ENCODE measurements at places on chromosomes 16 and 17.

- no peak for DNase-seq
Measured at GRCh38 chr16:15894571-15895374, 6.4 kb upstream of the CEP20 start.

DNA sequence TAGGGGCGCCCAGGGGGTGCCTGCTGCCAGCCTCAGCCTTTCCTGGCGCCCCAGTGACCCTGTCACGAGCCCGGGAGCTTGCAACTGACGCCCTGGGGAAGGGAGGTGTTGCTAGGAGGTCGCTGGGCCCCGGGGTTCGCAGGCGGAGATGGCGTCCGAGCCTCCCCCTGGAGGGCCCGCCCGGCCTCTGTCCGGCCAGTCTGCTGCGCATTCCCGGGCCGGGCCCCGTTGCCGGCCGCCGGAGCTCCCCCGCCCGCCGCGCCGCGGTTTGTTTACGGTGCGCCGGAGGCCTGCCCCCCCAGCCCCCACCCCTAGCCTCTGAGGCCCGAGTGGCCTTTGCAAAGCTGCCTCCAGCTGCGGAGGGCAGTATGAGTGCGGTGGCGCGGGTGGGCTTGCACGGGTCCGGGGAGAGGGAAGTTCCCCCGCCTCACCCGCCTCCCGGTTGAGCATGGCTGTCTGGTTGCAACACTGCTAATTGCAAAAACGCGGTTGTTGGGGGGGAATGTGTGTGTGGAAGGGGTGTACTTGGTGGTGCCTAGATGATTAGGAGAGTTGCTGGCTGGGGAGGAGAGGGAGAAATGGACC lies 514 bp downstream of the THRA start:
- no peak for DNase-seq

DNA sequence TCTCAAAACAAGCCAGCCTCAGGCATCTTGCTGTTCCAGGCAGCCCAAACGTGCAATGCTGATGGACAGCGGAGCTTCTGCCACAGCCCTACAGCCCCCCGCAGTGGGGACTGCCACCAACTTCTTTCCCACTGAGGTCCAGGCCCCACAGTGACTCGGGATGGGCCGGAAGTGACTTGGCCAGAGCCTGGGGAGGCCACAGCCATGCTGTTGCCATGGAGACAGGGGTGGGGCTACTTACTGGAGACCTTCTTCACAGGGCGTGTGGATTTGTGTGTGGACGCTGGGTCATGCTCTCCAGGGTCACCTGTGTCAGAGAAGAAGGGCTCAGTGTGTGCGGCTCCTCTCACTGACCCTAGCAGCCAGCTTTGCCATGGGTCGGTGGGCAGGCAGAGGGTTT lies 15.0 kb downstream of the TRIM25 start:
- no peak for DNase-seq

DNA sequence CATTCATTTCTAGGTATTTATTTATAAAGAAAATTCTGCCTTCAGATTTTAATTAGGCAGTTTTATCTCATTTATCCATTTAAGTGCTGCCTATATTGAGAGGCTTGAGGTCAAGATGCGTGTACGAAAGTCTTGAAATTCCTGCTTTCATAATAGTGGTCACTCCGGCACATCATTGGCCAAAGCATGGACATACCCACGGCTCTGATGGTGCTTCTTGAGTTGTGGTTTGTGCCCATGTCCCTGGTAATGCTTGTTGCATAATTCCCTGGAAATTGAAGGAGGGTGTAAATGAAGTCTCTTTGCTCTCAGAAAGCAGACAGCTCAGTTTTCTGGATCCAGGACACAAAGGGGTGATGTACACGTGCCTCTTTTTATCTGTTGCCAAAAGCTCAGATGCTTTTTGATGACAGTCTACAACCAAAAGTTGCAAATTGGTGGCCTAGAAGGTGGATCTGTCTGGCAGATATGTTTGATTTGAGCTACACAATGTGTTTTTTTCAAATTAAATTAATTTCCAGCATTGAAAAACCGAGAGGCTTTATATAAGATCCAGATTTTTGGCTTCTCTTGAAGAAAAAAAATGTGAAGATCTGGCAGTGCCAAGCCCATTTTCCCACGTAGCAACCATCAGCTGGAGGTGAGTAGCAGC lies 94.4 kb downstream of the SHISA9 start:
- DNase-seq, result no peak

DNA sequence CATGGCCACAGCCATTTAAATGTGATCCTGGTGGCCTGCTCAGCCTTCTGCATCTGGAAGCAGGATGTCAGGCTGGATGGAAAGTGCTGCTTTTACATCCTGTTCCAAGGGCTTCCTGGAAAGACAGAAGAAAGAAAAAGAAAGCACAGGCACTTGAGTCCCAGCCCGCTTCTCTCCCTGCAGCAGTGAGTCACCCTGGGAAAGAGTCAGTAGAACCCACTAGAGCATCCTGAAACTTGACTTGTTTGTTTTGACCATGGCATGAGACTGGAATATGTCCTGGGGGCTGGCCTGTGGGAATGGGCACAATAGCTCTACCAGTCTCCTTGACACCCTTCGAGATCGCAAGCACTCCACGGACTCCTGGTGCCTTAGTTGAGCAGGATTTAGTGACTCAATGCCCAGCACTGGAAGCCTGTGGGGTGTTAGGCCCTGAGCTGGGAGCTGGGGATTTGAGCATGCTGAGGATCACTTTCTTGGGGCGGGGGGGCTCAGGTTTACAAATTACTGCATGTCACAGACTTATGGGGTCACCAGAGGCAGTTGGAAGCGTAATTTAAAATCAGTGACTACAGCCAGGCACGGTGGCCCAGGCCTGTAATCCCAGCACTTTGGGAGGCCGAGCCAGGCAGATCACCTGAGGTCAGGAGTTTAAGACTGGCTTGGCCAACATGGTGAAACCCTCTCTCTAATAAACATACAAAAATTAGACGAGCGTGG lies 22.1 kb upstream of the GNA13 start:
- no peak for DNase-seq

GRCh38 chr17:74604761-74605160 lies 12.7 kb upstream of the CD300LD start:
- DNase-seq, result no peak

DNA sequence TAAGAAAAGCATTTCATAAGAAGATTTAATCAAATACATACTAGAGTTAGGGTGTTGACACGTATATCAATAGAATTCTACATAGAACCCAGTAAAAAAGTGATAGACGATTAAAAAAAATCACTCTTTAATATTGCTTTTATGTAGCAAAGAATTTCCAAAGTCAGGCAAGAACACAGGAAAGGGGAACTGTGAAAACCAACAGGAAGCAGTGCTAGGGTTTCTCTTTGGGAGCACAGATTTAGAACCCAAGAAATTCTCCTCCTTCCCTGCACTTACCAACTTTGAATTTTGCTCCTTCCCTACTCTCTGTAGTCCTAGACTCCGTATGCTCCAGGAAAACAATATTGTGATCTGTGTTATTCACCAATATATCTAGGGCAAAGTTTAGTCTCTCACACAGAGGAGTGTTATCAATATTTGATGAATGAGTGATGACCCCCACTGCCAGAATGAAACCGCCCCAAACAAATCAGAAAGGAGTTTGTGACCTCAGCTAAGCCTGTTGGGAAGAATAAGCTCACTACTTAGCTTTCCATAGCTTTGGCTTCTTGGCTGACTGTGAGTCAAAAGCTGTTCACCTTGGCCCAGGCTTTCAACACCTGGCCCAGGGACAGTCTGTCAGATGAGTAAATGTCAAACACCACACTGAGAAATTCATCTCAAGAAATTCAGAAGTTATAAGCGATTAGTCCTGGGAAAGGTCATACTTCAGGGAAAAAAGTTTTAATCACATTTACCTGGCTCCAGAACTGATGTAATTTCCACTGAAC lies 8.6 kb downstream of the RFWD3 start:
- no peak for DNase-seq

DNA sequence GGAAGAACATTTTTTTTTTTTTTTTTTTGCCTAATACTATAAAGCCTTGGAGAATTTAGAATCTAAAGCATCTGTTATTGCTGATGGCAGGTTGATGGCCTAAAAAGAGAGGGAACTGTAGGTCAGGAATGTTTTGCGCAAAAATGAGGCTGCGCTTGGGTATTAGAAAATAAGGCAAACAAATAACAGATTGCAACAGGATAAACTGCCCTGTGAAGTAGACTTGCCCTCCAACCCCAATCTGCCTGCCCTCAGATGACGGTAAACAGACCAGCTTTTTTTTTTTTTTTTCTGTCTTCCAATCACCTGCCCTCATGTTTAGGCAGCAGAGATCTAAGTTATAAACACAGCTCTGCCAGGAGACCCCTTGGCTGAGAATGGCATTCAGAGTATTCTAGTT lies 3.8 kb upstream of the DHX8 start:
- DNase-seq, result no peak

DNA sequence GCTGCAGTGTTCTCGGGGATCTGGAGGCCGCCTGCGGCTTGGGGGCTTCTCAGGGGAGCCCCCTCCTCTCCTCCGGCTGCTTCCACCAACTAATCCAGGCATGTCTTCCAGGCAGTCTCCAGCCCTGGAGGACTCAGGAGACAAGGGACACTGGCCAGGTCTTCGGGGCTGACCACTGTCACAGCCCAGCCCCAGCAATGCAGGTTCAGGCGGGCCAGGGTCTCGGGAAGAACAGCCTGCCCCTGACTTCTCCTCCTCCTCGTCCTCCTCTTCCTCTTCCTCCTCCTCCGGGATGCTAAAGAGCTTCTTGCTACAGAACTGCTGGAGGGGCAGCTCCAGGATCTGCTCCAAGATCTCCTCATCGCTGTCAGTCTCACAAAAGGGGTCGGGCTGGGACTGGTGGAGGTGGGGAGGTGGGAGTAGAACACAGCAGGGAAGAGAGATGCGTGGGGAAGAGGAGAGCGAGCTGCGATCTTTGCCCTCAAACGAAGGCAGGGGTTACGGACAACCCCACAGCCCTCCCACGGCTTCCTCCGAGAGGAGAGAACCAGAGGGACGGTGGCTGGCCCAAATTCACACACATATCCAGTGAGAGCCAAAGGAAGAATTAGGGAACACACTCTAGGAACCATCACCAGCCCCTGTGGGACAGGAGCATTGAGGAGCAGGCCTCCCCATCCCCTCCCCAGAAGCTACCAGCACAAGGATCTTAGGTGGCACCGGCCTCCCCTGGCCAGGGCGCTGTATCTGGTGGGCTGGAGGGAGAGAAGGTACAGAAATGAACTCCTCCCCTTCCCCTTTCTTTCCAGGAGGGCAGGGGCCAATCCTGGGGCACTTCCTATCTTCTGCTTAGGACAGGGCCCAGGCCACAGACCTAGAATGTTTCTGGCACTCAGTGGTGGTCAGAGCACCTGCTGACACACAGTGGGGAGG lies 19.3 kb downstream of the TSPOAP1 start:
- no peak for DNase-seq

DNA sequence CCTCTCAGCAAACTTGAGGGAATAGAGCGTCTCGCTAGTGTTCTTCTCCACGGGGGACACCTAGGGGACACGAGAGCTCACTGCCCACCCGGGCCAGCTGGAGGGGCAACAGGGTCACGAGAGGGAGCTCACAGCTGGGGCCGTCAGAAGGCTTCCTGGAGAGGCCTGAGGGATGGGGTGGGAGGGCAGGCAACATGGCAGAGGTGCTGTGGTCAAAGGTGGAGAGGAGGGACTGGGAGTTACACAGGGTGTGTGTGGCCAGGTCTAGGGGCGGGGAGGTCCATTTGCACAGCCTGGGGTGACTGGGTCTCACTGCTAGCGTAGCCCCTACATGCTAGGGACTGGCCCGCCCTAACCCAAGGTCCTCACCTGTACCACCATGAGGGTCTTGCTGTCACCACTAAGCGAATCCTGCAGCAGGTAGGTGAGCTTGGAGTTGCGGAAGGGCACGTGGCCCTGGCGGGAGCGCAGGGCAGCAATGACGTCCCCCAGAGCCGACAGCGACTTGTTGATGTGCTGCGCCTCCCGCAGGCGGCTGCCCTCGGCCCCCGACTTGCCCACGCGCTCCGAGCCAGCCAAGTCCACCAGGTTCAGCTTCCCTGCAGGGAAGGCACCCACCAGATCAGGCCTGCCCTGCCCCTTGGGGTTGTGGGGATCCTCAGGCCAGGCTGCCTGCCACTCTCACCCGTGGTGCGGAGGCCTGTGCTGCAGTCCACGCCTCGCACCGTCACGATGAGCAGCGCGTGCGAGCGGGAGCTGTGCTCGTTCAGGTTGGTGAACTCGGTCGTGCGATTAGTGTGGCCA lies 25.0 kb downstream of the KATNB1 start:
- no peak for DNase-seq

DNA sequence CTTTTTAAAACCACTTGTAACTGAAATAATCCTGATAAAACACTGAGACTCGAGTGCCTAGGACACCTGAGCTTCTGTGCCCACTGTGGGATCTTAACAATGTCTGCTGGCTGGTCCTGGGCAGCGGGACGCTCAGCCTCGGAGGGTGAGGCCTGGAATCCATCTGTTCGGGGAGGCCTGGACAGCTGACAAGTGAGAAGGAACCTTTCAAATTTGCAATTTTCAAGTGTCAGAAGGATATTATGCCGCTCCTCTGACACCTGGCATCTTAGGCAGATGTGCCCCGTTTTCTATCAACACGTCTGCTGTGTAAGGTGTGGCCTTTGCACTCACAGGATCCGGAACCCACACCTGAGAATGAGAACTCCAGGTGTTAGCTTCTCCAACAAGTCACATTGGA lies 33.1 kb upstream of the C16orf78 start:
- DNase-seq, result no peak

Measured in stimulated activated CD4-positive, alpha-beta T cell treated with anti-CD3 and anti-CD28 coated beads, Interleukin-4, amount 100 ng/mL, for 24 hours (primary cell).